Stimulated activated CD4-positive, alpha-beta T cell treated with anti-CD3 and anti-CD28 coated beads, Interleukin-2, amount 100 ng/mL, for 4 hours (primary cell): ENCODE measurements at places on chromosomes 5 and 9.

DNA sequence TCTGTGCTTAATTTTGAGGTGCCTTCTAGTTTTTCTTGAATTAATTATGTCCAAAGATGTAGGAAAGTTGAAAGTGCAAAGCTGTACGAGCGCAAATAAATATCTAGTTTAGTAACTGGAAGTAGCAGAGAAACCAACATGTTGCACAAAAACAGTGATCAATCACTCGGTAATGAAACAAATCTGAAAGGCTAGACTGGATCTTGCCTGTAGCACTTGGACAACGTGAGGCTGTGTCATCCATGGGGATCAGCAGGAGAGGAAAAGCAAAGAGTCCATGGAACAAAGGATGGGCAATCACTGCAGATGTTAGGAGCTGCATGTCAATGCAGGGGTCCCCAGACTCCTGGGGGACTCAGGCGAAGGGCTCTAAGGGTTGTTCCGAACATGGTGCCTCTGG lies 424.2 kb downstream of the IRX1 start:
- DNase-seq = no peak

GRCh38 chr5:10195301-10195700 lies 54.4 kb downstream of the ATPSCKMT start:
- DNase-seq = no peak

DNA sequence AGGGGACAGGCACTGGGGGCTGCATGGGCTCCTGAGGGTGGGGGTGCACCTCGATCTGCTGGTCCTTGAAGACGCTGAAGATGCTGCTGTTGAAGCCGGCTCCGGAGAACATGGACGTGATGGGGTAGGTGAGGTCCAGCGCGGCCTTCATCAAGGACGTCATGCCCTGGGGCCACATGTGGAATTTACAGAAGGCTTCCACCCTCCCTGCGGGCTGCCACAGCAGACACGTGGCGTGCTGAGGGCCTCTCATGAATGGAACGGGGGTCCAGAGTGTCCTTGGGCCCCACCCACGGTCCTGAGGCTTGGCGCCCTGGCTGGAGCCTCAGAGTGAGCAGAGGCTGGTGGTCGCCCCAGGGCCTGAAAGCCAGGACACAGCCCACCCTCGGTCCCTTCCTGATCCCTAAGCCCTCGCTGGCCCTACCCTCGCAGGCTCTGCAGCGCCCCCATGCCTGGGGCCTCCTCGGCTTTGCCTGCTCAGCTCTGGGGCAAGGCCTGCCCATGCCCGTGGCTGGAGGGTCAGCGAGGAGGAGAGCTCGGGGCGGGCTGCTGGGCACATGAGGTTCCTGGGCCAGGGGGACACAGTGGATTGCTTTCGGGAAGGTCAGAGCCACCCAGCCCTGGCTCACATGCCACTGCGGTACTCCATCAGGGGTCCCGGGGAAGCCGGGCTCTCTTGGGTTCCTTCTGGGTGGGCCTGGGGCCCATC lies 5.3 kb upstream of the NSMF start:
- DNase-seq = no peak

- DNase-seq = peak; percentile 62
Measured at GRCh38 chr9:34701023-34701768, 8.7 kb downstream of the CCL21 start.

- DNase-seq = no peak
Measured at GRCh38 chr5:74314906-74315305, 325.6 kb downstream of the ENC1 start.

DNA sequence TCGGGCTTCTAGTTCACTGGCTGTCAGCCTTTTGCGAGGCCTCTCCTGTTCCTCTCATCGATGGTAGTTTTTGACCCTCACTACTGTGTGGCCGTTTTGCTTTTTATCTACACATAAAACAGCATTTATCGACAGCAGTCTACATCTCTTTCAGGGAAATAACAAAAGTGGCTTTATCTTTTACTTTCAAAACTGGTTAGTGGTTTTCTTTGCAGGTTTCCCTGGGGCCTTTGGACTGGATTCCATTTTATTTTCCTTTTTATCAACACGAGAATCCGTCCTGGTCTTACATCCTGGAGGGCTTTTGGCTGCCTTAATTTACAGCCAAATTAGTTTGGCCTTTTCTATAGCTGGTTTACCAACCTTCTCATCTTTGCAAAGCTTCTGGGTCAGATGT lies 793 bp upstream of the PKD2L2 start:
- DNase-seq = no peak
